Activated CD8-positive, alpha-beta memory T cell treated with anti-CD3 and anti-CD28 coated beads, Interleukin-2, amount 10 ng/mL, durations not matched to agents 7 days and 5 days (primary cell): ENCODE measurements at places on chromosomes 1 and 21. TPM values are rescaled to one million over a fixed set of nuclear protein-coding genes. Genes with fewer than 3 reads are reported as not detected.

LRRN2 gene
- not detected for total RNA-seq

DNA sequence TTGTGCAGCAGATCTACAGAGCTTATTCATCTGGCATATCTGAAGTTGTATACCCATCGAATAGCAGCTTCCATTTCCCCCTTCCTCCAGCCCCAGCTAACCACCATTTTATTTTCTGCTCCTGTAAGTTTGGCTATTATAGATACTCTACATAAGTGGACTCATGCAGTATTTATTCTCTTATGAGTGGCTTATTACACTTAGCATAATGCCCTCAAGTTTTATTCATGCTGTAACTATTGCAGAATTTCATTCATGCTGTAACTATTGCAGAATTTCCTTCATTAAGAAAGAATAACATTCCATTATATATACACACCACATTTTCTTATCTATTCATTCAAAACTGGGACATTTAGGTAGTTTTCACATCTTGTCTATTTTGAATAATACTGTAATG, 30.5 kb upstream of the IFI16 start:
- no peak overlapping the region for H3K4me3 ChIP-seq
- H3K36me3 ChIP-seq = peaks cover 78% of the 10 kb centered on the region
- no peak overlapping the region for H3K27ac ChIP-seq
- DNase-seq = no peak
- peaks cover 9% of the 10 kb centered on the region for H3K4me1 ChIP-seq
- no peaks in the 10 kb centered on the region for H3K27me3 ChIP-seq

GRCh38 chr1:150236614-150237100, 745 bp upstream of the ANP32E start:
- no peak overlapping the region for H3K27ac ChIP-seq
- H3K36me3 ChIP-seq = peaks cover 15% of the 10 kb centered on the region
- H3K4me1 ChIP-seq = peaks cover 19% of the 10 kb centered on the region
- H3K4me3 ChIP-seq = no peak overlapping the region
- no peaks in the 10 kb centered on the region for H3K27me3 ChIP-seq

- H3K4me3 ChIP-seq = no peak overlapping the region
- H3K36me3 ChIP-seq = no peaks in the 10 kb centered on the region
- no peaks in the 10 kb centered on the region for H3K27me3 ChIP-seq
- DNase-seq = no peak
- no peaks in the 10 kb centered on the region for H3K4me1 ChIP-seq
These were observed 48.2 kb upstream of the TNFSF4 start for GRCh38 chr1:173255214-173255813.

DNA sequence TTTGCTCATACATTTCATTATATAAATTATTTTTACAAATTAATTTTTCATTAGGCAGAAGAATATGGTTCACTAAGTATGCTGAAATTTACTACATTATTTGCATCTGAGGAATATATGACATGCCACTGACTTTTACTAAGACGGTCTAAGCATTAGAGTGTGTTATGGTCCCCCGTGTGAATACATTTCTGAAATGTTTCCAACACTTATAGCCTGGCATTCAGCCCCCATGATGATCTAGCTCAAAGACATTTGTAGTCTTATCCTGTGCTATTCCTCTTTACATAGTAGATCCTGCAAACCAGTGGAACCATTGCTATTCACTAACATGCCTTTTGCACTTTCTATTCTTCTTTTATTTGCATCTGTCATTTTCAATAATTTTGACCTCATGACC, 1878.0 kb downstream of the MRPL39 start:
- H3K27me3 ChIP-seq = no peaks in the 10 kb centered on the region
- no peak overlapping the region for H3K4me3 ChIP-seq
- H3K27ac ChIP-seq = no peak overlapping the region
- no peaks in the 10 kb centered on the region for H3K36me3 ChIP-seq

MROH7 gene
- total RNA-seq = not detected

PLEKHN1 gene
- total RNA-seq = 3.3 TPM

- no peaks in the 10 kb centered on the region for H3K27me3 ChIP-seq
- DNase-seq = no peak
- no peak overlapping the region for H3K4me3 ChIP-seq
- no peaks in the 10 kb centered on the region for H3K36me3 ChIP-seq
- no peak overlapping the region for H3K27ac ChIP-seq
These were observed 82.6 kb upstream of the F3 start for GRCh38 chr1:94624203-94624602.

DNA sequence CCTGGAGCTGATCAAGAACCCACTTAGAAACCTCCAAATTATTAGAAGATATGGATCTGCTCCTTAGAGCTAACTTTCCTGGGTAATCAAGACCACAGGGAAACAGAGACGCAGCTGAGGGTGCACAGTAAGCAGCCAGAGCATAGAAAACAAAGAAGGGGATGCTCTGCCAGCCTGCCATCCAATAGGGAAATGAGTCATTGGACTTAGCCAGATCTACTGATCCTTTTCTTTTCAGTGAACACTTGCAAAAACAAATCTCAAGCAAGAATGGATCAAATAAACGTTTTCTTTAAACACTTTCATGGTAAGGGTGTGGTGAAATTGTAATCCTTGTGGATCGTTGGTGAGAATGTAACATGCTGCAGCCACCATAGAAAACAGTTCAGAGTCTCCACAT, 474.0 kb downstream of the LTN1 start:
- no peak overlapping the region for H3K4me3 ChIP-seq
- DNase-seq = no peak
- H3K27ac ChIP-seq = no peak overlapping the region
- H3K4me1 ChIP-seq = peaks cover 3% of the 10 kb centered on the region
- no peaks in the 10 kb centered on the region for H3K36me3 ChIP-seq
- H3K27me3 ChIP-seq = peaks cover 6% of the 10 kb centered on the region

DNA sequence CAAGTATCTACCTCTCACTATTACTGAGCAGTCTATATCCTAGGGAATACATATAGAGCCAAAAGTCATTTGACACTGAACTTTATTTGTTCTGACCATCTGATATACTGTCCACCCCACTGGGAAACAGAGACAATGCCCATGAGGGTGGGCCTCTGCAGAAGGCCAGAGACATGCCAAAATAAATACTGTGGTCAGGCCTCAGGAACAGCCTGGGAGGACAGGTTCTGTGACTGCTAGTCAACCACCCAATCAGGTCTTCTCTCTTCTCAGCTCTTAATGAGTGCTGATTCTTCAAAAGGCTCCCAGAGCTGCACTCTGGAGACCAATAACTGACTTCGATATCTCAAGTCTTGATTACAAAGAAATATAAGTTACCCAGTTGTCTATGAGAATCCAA, 5.5 kb upstream of the ANKRD35 start:
- H3K4me3 ChIP-seq = no peak overlapping the region
- H3K4me1 ChIP-seq = peaks cover 4% of the 10 kb centered on the region
- no peak overlapping the region for H3K27ac ChIP-seq
- no peaks in the 10 kb centered on the region for H3K36me3 ChIP-seq

- H3K36me3 ChIP-seq = no peaks in the 10 kb centered on the region
- H3K27ac ChIP-seq = no peak overlapping the region
- H3K4me3 ChIP-seq = no peak overlapping the region
- no peak for DNase-seq
- H3K4me1 ChIP-seq = peaks cover 3% of the 10 kb centered on the region
These were observed 10.3 kb downstream of the ERRFI1 start for GRCh38 chr1:8015809-8016165.

- H3K27ac ChIP-seq = no peak within 1 kb of the TSS
- H3K27me3 ChIP-seq = peaks cover 17% of the 10 kb centered on the region
- no peaks in the 10 kb centered on the region for H3K4me1 ChIP-seq
- no peak for DNase-seq
- H3K36me3 ChIP-seq = no peaks in the 10 kb centered on the region
These were observed at the start of gene EDN2 for GRCh38 chr1:41484402-41485241. Gene EDN2 (minus strand): TSS chr1:41484683. CDS start chr1:41484601, 82 bp downstream.

GRCh38 chr1:205172729-205173366, 38.7 kb downstream of the DSTYK start:
- H3K4me1 ChIP-seq = peaks cover 38% of the 10 kb centered on the region
- H3K27me3 ChIP-seq = no peaks in the 10 kb centered on the region
- H3K36me3 ChIP-seq = peaks cover 22% of the 10 kb centered on the region
- no peak for DNase-seq
- no peak overlapping the region for H3K4me3 ChIP-seq
